ENCODE measurements at places on chromosomes 4 and X. TPM values are rescaled to one million over a fixed set of nuclear protein-coding genes. Genes with fewer than 3 reads are reported as not detected.

Gene PLK4
- 31.1 TPM for total RNA-seq

Gene OPN1MW
- not detected for total RNA-seq

Gene PPP2R2C
- not detected for total RNA-seq

Gene TCEAL5
- not detected for total RNA-seq

Gene KCNIP4
- total RNA-seq: not detected

Gene RAB40AL
- 0.95 TPM for total RNA-seq

Gene GABRB1
- total RNA-seq: 9.2 TPM

Gene HSFX3
- total RNA-seq: not detected

Gene C4orf36
- 2.2 TPM for total RNA-seq

Gene CPEB2
- 0.18 TPM for total RNA-seq

Gene XPNPEP2
- total RNA-seq: 0.32 TPM

Gene TMPRSS11E
- not detected for total RNA-seq

Gene ARMCX2
- total RNA-seq: not detected

Gene SYN1
- not detected for total RNA-seq

GRCh38 chr4:7636240-7636508, 201.4 kb upstream of the PSAPL1 start:
- DNase-seq: no peak

DNA sequence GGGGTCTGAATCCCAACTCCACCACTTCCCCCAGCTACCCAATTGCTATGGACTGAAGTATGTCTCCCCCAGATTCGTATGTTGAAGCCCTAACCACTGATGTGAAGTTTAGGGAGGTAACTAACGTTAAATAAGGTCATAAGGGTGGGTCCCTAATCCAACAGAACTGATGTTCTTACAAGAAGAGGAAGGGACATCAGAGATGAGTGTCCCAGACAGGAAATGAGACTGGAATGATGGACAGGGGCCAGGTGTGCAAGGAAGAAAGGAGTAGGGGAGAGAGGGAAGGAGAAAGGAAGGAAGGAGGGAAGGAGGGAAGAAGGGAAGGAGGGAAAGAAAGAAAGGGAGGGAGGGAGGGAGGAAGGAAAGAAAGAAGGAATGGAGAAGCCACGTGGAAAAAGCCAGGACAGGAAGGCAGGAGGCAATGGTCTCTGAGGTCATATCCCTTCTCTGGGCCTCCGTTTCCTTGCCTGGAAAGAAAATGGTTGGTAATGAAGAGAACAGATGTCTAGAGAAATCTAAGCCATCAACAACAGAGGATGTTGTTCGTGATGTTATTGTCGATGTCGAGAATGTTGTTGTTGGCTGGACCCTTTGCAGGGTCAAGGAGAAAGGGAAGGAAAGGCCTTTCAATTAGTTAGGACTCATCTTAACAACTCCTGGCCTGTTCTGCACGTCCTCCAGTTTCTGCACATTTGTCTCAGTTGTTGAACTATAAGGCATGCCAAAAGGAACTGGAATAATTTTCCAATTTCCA, 59.0 kb upstream of the FGFBP2 start:
- DNase-seq: no peak

DNA sequence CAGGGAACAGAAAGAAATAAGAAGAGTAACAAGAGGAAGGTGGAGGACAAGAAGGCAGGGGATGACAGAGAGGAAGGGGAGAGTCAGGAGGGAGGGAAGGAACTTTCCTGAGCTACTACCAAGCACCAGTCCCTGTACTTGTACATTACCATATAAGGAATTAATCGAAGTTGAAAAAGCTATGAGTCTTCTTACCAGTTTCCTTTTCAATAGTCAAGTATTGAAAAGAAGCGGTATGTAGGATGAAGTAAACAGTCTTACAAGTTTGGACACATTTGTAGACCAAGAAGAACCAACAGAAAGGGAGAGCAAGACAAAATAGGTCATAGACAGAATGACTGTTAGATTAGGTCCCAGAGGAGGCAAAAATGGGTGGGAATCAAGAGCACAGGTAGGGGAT, 629.7 kb upstream of the DIPK2B start:
- no peak for DNase-seq

- peak; percentile 79 for DNase-seq
Observed at GRCh38 chr4:110970642-110971041, 347.8 kb upstream of the PITX2 start.

- DNase-seq: no peak
Observed at GRCh38 chr4:84496706-84497503, 2.2 kb downstream of the NKX6-1 start.

- no peak for DNase-seq
Observed at GRCh38 chr4:60891947-60892346, 308.2 kb upstream of the ADGRL3 start.

GRCh38 chr4:168514249-168514852, 17.5 kb downstream of the PALLD start:
- peak; percentile 24 for DNase-seq

GRCh38 chrX:103439161-103439560, 62.8 kb downstream of the BEX3 start:
- no peak for DNase-seq

DNA sequence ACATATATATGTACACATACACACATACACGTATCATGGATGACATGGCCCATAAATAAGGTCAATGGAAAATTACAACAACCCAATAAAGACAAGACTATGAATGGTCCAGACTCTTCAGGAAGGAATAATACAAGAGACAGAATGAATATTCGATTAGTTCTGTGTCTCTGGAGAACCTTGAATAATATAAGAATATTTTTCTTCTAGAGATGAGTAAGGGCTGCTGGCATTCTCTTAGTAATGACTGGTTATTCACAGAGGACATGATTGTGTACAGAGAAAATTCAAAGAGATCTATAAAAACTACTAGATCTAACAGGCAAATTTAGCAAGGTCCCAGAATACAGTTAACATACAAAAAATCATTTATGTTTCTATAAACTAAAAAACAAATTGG, 23.3 kb downstream of the SPIN4 start:
- DNase-seq: no peak

GRCh38 chr4:156933633-156934258, 37.9 kb downstream of the PDGFC start:
- DNase-seq: no peak

GRCh38 chrX:70439016-70439415, 5.6 kb upstream of the DLG3 start:
- no peak for DNase-seq

GRCh38 chrX:43706786-43707370, 50.8 kb downstream of the MAOA start:
- no peak for DNase-seq

DNA sequence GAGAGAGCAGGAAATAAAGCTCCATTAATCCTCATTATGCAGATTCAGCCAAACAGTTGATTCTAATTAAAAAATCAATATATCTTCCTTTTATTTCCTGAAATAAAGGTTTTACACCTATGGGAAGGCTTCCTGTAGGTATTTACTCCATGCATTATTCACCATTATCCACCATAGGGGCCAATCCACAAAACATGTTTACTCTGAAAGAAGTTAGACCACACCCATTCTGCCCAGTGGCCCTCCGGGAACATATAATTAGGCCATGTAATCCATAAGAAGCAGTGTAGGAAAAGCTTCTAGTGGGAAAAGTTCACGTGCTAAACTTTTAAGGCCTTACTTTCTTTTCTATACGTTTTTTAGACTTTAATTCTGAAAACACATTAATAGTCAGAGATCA, 57.7 kb downstream of the SAT1 start:
- no peak for DNase-seq

- DNase-seq: no peak
Observed at GRCh38 chrX:43141885-43142284, 363.9 kb upstream of the PPP1R2C start.

- DNase-seq: no peak
Observed at GRCh38 chrX:129609395-129609794, 45.4 kb downstream of the APLN start.

DNA sequence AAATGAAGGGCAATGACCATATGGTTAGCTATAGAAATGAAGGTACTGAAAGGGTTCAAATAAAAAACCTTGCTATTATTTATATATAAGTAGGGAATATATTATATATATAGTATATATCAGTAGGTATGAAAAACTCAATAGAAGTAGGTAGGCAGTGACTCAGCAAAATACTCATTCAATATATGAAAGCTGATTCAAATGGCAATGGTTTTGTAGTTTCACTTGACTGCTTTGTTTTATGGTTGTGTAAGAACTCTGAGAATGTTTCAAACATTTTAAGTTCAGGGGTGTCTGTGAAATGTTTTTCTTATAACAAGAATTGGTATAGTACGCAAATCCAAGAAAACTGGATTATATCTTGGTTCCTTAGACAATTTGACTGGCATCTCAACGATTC, 4.1 kb downstream of the ZNF280C start:
- no peak for DNase-seq

GRCh38 chr4:37678624-37679023, 7.6 kb downstream of the RELL1 start:
- DNase-seq: no peak

DNA sequence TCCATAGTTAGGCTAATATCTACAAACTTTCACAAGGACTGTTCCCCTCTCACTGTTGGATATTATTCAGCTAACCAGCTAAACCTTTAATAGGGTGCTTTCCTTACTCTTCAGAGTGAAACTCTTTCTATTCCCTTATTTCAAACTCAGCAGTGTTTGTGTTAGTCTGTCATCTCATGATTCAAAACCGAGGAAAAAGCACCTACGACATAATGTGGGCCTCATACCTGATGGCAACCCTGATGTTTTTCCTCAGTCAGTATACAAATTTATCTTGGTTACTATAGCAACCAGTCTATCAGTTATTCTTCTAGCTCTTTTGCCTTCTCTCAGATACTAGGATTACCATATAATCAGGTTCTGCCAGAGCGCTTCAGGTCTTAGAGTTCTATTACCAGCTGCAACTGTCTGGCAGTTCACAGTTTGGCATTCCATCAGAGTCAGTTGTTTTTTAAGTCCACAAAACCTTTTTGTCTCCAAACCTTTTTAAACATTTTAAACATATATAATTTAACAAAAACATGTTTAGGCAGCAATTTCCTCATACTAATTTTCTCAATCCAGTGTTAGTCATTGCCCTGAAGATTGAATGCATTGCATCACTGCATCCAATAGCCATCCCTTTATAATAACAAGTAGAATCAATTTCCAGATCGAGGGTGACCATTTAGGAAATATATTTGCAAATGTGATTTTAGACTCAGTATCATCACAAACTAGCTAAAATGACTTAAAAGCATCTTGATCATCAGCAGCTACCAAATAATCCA, 7.4 kb downstream of the WDR44 start:
- DNase-seq: no peak

- no peak for DNase-seq
Observed at GRCh38 chr4:101067383-101067782, 279.9 kb downstream of the PPP3CA start.

- DNase-seq: no peak
Observed at GRCh38 chrX:24080704-24081103, 25.9 kb downstream of the EIF2S3 start.

GRCh38 chr4:8285976-8286718, 16.6 kb downstream of the HTRA3 start:
- no peak for DNase-seq

GRCh38 chrX:151818828-151819227, 84.3 kb downstream of the CNGA2 start:
- DNase-seq: no peak

DNA sequence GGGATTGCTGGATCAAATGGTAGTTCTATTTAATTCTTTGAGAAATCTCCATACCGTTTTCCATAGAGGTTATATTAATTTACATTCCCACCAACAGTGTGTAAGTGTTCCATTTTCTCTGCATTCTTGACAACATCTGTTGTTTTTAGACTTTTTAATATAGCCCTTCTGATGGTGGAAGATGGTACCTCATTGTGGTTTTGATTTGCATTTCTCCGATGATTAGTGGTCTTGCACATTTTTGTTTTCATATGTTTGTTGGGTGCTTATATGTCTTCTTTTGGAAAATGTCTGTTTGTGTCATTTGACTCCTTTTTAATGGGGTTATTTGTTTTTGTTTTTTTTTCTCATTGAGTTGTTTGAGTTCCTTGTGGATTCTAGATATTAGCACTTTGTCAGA, 75.3 kb upstream of the PUDP start:
- DNase-seq: no peak

- DNase-seq: peak; percentile 64
Observed at GRCh38 chr4:51843309-51844152, 578 bp downstream of the DCUN1D4 start.

- DNase-seq: no peak
Observed at GRCh38 chr4:152705903-152706302, 26.1 kb upstream of the TMEM154 start.

GRCh38 chr4:62145276-62145675, 945.1 kb downstream of the ADGRL3 start:
- DNase-seq: no peak

- no peak for DNase-seq
Observed at GRCh38 chrX:10518073-10518472, 102.3 kb downstream of the MID1 start.

DNA sequence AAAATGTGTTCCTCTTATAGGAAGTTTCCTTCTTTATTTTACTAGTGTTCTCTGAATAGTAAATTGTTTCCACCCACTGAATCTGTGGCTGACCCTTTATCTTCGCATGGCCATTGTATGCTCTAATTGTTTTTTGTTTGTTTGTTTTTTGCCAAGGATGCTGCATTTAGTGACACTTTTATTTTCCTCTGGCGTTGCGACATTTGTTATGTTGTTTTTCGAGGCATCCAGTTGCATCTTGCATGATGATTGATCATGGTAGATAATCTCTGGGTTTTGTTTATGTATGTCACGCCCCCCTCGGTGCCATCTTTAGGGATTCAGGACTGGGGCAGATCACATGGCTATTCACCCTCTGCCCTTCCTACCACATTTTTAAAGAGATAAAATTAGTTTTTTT, 2.2 kb downstream of the NMU start:
- no peak for DNase-seq

DNA sequence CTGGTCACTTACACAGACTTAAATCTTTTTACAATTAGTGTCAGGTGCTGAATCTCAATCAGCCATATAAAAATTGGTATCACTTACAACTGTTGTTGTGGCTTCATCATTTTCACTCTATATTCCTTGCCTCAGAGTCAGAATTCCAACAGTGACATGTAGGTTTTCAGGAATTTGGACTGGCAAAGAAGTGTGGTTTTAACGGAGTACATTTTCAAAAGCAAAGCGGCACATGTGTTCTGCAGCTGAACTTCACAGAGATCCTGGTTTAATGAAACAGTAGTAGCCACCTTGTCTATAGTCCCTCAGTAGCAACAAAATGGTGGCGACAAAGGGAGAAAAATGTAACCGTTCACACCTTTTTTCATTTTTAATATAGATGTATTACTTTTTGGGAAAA, 486.6 kb downstream of the FAT4 start:
- DNase-seq: no peak

GRCh38 chr4:88230461-88230891, 53.9 kb downstream of the PPM1K start:
- DNase-seq: no peak

DNA sequence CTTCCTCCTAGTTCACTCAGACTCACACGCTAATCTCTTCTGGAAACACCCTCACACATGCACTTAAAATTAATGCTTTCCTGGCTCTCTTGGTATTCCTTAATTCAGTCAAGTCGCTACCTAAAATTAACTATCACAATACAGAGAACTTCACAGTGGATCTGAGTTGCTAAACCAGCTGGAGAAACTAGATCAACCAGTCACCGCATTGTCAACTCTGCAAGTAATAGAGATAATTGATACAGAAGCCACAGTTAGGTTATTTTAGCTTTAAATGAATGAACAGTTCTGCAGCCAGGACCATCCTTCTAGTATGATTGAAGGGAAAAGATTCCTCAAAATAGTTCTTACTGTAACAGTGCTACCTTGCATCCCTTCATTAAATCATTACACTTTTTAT, 6.0 kb upstream of the TBC1D9 start:
- DNase-seq: no peak
